ENCODE measurements at places on chromosomes 5 and 9.
A peak's percentile ranks its signal among the peaks of the same experiment; 100 is the strongest.

GRCh38 chr9:4334410-4334813 is 34.5 kb upstream of the GLIS3 start:
- peak; percentile 59 for DNase-seq

DNA sequence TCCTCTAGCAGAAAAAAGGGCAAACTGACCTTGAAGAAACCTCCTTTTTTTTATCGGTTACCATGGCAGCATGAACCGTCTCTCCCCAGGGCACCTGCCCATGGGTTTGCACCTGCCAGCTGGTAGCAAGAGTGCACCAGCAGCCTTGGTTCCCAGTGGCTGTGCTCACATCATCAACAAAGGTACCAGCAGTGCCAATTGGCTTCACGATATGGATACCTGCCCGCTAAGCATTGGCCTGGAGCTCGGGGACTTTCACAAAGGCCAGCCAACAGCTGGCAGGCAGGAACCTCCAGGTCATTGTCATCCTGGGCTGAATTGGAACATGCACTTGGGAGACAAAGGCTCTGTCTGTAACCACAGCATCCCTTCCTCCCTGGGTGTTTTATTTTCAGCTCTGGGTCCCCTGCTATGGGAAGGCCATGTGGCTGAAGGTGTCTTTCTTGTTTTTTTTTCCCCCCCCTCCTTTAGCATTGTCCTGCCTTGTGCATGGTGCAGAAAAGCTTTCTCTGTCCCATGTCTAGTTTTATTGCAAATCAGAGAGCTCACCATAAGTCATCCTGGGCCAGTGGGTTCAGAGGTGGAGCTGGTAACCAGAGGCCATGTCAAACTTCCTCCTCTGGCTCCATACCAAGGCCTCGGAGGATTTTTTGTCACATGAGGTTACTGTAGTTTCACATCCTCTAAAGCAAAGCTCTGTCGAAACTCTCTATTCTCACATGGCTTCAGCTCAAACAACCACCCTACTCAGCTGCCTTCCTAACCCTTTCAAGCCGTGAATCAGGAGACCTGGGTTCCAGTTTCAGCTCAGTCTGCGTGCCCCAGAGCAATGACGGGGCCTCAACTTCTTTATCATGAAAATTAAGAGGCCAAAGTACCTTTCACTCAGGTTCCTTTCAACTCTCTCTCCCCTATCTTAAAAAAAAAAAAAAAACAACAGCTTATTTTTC is 145.5 kb upstream of the MAP3K1 start:
- peak; percentile 29 for DNase-seq

- DNase-seq = peak; percentile 11
Measured at GRCh38 chr9:70747261-70747718, 332.8 kb upstream of the KLF9 start.

DNA sequence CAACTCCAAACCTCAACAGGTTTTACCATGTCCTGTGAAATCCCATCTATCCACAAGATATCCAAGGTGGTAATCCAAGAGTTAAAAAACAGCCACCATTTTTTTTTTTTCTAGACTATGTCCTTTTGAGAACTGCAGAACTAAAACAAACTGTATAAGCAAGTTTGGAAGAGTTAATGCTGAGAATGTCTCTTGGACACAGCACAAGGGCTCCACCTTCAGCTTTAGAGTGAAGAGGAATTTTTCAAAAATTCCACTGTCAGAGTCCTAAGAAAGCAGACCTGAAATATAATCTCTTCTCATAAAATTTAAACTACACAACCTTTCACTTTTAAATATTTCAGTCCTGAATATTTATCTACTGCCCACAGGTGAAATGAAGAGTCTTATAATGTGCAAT is 167.8 kb upstream of the CCNG1 start:
- peak; percentile 46 for DNase-seq

DNA sequence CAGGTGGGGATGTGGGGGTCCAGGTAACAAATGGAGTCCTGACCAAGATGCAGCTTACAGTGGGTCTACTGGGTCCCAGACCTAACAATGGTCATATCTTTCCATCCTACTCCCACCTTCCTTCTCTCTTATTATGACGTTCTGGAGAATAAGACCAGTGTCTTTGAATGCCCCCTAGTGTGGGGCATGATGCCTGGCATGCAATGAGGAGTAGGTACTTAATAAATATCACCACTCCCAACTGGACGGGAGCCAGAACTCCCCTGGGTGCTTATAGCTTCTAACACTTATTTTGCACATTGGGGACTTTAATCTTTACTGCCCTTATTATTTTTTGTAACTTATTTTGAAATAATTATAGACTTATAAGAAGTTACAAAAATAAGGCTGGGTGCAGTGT is 98.2 kb downstream of the NDFIP1 start:
- DNase-seq = no peak

GRCh38 chr5:145791866-145792265 is 43.3 kb downstream of the PRELID2 start:
- no peak for DNase-seq

- no peak for DNase-seq
Measured at GRCh38 chr9:38164659-38165221, 95.7 kb upstream of the SHB start.

- DNase-seq = no peak
Measured at GRCh38 chr5:93158841-93159240, 422.2 kb downstream of the NR2F1-AS1 start.

DNA sequence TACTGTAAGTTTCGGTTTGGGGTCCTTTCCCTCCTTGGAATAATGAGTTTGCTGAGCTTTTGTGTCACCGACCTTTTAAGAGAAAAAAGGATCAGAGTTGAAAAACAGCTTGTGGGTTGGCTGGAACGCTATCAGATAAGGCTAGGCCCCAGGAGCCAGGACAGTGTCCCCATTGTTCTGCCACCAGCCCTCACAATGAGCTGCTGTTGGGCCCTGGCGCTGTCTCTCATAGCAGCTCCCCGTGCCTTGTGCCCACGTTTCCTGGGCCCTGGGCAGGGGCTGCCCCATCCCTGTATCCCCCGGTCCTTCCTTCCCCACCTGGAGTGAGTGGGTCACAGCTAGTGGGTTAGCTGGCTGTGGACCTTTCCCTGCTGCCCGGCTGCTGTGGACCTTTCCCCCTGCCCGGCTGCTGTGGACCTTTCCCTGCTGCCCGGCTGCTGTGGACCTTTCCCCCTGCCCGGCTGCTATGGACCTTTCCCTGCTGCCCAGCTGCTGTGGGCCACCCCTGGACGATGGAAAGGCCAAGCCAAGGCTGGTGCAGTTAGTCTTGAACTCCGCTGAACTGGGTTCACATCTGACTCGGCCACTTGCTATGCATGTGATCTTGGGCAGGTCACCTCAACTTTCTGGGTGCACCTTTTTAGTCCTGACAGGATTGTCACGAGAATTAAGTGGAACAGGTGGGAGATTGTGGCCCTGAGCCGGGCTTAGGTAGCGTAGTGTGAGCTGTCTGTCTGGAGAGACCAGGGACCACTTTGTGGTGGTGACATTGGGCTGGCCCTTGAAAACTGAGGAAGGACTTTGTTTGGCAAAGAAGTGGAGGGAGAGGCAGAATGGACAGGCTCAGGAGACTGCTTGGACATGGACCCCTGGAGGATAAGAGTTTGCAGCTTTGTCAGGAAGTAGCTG is 99.5 kb downstream of the DAB2IP start:
- no peak for DNase-seq

- DNase-seq = peak; percentile 80
Measured at GRCh38 chr9:105157171-105157583, 87.3 kb upstream of the SLC44A1 start.

GRCh38 chr5:28967848-28968247 is 1929.5 kb upstream of the CDH9 start:
- no peak for DNase-seq

GRCh38 chr9:98356953-98357690 is 101.7 kb upstream of the TBC1D2 start:
- DNase-seq = no peak

GRCh38 chr9:125993466-125993865 is 246.3 kb downstream of the PBX3 start:
- no peak for DNase-seq

GRCh38 chr5:94240993-94241651 is 377.3 kb downstream of the KIAA0825 start:
- peak; percentile 4 for DNase-seq

- no peak for DNase-seq
Measured at GRCh38 chr9:18660001-18660400, 186.0 kb downstream of the ADAMTSL1 start.

DNA sequence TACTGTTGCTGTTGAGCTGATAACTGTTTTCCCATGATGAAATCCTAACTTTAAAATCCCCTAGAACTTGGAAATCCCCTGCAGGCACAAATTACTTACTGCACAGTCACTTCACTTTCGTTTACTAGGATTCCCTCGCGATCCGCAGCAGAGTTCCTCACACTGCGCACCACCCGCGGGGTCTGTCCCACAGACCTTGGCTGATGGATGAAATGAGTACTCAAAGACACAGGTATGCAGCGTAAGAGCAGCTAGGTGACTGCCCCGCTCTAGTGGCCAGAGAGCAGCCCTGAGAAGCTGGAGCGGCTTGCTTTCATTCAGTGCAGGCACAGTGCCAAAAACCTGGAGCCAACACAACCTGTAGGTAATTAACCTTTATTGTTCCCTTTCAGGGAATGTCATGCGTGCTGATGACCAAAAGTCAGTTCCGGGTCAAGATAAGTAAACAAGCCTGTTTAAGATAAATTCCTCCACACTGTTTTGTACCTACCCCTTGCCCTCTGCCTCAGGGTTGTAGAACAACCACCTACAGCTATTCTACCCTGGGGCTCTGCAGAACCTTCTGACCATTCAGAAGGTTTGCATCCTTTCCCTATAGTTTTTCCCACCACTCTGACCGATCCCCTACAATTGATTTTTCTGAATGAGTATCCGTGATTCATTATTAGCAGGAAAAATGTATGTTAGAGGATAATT is 191.2 kb downstream of the CDH9 start:
- DNase-seq = peak; percentile 8

DNA sequence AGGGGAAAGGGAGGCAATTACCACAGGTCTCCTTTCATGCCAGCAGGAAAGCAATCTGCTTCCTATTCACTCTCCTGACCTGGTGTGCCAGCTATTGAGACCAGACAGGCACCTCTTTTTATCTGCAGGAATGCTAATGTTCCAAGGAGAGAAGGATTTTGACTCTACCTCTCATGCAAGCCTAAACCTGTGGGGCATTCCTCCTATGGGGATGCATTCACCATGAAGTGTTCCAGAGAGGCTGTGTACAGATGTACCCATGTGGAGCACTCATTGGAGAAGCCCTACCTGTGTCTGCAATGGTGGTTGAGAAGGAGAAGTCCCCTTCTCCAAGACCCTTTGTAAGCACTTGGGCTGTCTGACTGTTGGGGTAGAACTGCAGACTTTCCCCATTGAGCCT is 45.4 kb upstream of the EDIL3 start:
- no peak for DNase-seq

DNA sequence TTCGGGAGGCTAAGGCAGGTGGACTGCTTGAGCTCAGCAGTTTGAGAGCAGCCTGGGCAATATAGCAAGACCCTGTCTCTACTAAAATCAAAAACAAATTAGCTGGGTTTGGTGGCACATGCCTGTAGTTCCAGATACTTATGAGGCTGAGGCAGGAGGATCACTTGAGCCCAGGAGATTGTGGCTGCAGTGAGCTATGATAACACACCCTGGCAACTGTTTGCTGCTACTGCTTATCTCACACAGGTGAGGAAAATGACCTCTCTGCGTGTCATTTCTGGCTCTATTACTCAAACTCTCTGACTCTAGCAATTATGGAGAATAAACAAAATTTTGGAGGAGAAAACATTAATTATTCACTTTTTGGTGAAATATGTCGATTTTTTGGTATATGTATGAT is 45.3 kb upstream of the TMC1 start:
- peak; percentile 38 for DNase-seq

- DNase-seq = no peak
Measured at GRCh38 chr5:119397518-119398380, 41.9 kb downstream of the TNFAIP8 start.

DNA sequence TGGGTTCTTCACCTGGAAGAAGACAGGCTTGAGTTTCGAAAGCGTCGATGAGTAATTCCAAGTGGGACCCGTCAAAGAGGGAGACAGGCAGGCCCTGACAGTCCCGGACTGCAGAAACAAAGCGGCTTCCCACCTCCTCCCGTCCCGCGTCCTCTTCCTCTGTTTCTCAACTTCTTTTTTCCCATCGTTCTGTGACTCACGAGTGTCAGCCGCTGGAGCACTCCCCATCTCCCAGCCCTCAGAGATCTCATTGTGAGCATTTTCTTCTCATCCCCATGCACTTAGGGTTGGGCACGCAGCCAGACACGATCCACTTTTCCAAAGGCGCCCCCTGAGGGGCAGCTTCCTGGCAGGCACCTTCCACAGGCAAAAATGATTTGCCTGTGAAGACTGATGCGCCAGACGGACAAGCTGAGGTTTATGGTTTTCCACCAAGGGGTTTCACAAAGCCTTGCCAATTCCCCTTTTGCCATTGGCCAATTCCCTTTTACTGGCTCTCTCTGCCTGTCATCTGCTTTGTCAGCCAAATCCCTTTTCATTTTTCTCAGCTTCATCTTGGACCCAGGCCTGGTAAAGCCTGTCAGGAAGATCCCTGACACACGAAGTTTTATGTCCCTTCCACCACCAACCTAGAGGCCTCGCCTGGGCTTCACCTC is 86.5 kb upstream of the ANKRD55 start:
- DNase-seq = no peak

- DNase-seq = peak; percentile 11
Measured at GRCh38 chr5:68379275-68380036, 163.9 kb downstream of the PIK3R1 start.

DNA sequence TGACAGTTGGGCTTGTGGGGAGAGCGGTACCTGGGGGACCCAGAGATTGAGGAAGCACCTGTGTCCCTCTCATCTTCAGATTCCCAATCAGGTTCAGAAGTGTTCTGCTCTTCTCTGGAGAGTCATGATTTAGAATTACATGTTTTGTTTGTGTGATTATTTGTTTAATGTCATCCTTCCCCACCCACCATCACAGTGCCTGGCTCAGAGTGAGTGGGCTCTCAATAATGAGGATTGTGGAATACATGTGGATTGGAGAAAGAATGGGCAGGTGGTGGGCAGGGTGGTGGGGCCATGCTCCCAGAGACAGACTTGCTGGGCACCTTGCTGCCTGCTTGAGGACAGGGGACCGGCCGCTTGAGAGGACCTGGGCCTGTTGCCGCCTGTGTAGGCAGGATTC is 88.0 kb downstream of the PPARGC1B start:
- DNase-seq = no peak

DNA sequence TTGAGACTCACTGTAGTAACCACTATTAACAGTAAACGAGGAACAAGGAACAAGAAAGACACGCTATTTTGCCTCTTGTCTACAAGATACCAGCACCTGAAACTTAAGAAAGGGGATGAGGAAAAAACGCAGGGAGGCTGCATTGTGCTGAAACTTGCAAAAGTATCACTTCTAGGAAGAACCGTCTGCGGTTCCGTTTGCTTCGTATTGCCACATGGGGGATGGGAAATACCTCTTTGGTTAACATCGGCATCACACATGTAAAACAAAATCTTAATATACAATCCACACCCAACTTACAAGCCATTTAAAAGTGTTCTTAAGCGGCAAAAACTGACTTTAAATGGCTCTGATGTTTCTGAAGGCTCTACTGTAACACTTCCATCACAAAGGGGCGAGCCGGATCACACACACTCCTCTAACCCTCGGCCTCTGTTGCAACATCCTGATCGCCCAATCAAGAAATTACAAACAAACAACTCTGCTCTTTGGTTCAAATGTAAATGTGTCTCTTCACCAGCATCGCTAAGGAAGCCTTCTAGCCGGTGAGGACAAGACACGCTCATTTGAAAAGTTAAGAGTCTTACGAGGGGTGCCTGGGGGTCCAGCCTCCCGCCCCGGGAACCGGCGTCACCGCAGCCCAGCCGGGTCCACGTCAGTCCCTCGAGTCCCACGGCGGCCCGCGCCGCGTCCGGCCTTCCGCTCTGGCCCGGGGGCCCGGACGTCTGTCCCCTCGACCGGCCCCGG is 621 bp downstream of the SEC16A start:
- DNase-seq = peak; percentile 61
